T-cell (primary cell): ENCODE measurements at places on chromosomes 12 and 14.

DNA sequence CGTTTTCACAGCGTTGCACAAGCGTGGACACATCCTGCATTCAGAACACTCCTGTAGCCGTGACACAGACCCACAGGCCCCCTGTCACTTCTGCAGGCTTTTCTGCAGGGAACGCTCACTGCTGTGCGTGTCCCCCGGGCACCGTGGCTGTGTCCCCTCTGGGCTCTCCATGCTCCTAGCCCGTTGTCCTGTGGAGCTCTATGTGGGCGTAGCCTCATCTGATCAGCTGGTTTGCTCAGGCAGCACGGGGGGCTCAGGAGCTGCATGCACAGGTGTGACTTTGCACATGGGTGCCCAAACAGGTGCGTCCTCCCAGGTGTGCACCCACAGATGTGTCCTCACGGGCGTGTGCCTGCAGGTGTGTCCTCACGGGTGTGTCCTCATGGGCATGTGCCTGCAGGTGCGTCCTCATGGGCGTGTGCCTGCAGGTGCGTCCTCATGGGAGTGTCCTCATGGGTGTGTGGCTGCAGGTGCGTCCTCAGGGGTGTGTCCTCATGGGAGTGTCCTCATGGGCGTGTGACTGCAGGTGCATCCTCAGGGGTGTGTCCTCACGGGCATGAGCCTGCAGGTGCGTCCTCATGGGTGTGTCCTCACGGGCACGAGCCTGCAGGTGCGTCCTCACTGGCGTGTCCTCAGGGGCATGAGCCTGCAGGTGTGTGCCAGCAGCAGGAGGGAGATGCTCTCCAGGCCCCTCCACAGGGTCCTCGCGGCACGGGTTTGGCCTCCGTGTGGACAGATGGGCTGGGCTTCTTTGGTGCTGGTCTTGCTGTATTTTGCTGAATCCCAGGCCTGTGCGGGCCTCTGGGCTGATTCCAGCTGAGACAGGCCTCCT is 17.5 kb downstream of the MTA1 start:
- DNase-seq: no peak

GRCh38 chr12:109222062-109222461 is 87.0 kb downstream of the FOXN4 start:
- no peak for DNase-seq

DNA sequence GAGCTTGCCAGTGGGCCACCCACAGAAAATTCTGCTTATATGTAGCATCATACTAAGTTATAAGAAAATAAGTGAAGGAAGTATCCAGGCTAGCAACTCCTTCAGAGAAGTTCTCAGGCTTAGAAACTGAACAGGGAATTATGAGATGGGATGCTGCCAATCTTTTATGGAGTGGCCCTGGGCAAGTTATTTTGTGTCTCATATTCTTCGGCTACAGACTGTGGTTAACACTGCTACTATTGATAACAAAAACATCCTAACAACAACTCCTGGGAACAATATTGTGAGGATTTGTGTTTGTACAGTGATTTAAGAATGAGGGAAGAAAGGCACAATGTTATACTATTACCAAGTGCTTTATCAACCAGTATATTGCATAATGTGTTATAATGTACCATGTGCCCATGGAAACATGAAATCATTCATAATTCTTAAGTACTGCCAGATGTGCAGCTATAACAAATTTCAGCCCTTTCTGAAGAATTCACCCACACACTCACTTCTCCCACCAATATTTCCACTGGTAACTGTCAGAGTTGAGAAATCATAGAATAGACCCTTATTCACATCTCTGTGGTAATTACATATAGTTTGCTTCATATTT is 113.3 kb upstream of the SOX5 start:
- DNase-seq: no peak

DNA sequence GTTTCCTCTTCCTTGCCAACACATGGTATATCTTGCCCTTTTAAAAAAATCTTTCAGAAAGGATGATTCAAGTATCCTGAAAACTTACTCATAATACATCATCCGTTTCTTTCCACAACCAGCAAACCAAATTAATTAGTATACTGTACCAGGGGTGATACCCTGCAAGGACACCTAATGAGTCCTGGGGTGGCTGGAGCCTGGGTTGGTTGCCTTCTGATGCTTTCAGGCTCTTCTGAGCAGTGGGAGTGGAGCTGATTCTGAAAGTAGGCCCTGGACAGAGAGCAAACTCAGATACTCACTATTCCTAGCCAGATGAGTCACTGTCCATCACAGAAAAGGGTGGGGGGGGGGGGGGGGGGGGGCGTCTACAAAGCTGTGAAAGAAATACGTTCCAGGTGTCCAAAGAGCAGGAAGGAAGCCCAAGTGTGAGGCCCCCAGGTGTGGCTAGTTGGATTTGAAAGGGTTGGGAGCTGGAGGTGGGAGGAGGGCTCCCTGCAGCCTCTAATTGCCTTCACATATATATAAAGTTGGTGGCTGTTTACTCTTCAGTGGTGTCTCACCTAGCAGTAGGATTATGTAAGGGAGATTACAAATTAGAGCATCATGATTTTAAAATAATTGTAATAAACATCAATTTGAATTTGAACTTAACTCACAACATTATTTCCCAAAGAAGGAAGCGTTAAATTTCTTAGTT is 36.5 kb downstream of the FBXO33 start:
- DNase-seq: no peak

GRCh38 chr12:39427360-39427808 is 15.5 kb downstream of the KIF21A start:
- DNase-seq: no peak

- DNase-seq: no peak
These were observed 753.3 kb downstream of the SLC6A15 start for GRCh38 chr12:84159260-84159659.

DNA sequence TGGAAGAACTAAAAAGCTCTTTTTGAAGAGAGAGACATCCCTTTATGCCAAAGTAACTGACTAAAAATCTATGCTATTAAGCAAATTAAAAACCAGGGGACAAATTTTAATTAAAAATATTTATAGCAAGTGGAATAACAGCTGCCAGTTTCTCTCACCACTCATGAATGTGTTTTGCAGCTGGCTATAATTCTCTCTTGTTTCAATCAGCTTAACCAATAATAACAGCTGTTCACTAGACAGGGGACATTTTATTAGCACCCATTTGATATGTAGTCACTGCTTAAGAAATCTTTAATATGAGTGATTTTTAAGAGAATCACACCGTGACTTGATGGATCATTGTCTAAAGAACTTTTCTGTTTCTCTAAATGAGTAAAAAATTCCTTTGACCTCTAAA is 34.2 kb upstream of the KRR1 start:
- DNase-seq: no peak

- DNase-seq: no peak
These were observed 40.3 kb downstream of the SUSD6 start for GRCh38 chr14:69651664-69652063.

- peak; percentile 4 for DNase-seq
These were observed 76.8 kb downstream of the HSD17B6 start for GRCh38 chr12:56839915-56840325.

DNA sequence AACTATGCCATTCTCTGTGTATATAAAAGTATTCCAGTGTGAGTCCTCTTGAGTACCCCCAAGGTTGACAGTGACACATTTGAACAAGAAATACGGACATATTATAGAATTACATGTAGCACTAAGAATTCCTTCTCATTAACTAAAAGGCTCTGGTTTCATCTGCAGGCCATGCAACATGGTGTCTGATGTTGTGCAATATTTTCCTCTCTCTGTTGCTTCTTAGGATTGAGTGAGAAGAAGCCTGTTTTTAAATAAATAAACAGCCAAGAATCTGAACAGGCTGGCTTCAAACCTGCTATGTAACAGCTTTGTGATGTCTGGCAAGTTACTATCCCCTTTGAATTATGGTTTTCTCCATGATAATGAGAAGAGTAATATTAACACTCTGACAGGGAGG is 22.2 kb upstream of the CCER1 start:
- DNase-seq: no peak

DNA sequence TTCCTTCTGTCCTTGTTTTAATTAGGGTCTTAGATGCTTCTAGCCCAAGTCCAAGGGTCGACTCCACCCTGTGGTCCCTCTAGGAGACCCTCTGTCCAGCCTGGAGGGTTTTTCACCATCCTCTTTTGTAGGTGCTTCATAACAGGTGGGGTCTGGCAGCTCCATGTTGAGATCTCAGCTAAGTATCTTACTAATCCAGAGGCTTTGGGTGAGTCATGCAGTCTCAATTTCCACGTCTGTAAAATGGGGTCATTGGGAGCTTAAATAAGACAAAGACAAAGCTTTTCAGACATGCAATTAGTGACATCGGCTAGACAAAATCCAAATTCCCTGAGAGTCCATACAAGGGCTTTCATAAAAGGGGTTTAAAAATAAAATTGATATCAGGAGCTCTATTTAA is 3.2 kb downstream of the HSPB8 start:
- no peak for DNase-seq

GRCh38 chr14:51096870-51097269 is 2.0 kb upstream of the TRIM9 start:
- DNase-seq: no peak

- DNase-seq: no peak
These were observed 24.7 kb upstream of the C14orf180 start for GRCh38 chr14:104554608-104555429.

GRCh38 chr12:112107306-112108201 is 1.0 kb downstream of the NAA25 start:
- DNase-seq: no peak

- no peak for DNase-seq
These were observed 744.3 kb downstream of the DIO2 start for GRCh38 chr14:79466938-79467527.

- no peak for DNase-seq
These were observed 6.0 kb upstream of the SLC24A4 start for GRCh38 chr14:92316937-92317336.

GRCh38 chr12:59649203-59649602 is 53.4 kb downstream of the SLC16A7 start:
- DNase-seq: no peak

- no peak for DNase-seq
These were observed 22.0 kb downstream of the GPR65 start for GRCh38 chr14:88026890-88027289.

DNA sequence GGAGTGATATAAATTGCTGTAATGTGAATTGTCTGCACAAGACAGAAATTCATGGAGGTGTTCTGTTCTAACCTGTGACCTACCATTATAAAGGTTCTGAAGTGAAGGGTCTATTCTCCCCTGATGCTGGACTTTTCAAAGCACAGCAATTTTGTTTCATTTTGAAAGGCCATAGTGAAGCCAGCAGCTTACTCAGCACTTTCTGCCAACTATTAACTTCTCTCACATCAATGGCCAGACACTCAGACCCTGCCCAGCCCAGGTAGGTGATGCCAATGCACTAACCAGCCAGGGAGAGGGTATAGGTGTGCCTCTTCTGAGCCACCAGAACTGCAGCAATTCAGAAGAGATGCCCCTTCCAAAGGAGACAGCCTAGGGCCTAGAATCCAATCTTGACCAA is 43.9 kb downstream of the SLC15A4 start:
- DNase-seq: no peak

GRCh38 chr12:75713434-75713833 is 202.0 kb upstream of the KRR1 start:
- no peak for DNase-seq

DNA sequence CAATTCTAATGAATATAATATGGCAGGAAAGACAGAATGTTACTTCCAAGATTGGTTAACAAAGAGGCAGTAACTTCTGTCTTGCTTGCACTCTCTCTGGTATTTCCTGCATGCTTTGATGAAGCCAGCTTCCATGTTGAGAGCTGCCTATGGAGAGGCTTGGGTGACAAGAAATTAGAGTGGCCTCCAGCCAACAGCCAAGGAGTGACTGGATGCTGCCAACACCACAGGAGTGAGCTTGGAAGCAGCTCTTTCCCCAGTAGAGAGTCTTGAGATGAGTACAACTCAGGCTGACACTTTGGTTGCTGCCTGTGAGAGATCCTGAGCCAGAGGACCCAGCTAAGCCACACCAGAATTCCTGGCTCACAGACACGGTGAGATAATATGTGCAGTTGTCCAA is 183.1 kb downstream of the RMST start:
- no peak for DNase-seq

DNA sequence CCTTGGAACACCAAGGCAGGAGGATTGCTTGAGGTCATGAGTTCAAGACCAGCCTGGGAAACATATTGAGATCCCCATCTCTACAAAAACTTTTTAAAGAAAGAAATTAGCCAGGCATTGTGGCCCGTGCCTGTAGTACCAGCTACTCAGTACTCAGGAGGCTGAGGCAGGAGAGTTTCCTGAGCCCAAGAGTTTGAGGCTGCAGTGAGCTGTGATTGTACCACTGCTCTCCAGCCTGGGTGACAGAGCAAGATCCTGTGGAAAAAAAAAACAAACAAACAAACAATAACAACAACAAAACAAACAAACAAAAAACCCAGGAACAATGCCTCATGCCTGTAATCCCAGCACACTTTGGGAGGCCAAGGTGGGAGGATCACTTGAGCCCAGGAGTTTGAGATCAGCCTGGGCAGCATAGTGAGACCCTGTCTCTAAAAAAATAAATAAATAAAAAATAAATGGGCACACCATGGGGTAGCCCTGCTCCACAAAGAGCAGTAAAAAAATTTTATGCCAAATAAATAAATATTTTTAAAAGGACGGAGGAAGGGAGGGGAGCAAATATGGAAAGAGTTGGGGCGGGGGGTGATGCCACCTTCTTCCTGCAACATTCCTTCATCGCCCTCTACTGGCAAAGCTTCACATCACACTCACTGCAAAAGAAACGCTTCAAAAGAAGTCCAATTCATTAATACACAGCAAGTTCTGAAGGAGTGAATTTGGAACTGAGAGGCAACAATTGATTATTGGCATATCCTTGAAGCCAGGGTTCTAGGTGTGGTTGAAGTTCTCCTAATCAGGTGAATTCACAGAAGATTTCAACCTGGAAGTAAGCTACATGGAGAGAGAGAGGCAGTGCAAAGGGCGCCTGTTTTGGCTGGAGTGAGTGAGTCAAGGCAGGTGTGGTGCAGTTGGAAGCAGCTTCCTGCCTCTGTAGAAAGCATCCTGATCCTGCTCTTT is 8.8 kb upstream of the GNPTAB start:
- peak; percentile 87 for DNase-seq

DNA sequence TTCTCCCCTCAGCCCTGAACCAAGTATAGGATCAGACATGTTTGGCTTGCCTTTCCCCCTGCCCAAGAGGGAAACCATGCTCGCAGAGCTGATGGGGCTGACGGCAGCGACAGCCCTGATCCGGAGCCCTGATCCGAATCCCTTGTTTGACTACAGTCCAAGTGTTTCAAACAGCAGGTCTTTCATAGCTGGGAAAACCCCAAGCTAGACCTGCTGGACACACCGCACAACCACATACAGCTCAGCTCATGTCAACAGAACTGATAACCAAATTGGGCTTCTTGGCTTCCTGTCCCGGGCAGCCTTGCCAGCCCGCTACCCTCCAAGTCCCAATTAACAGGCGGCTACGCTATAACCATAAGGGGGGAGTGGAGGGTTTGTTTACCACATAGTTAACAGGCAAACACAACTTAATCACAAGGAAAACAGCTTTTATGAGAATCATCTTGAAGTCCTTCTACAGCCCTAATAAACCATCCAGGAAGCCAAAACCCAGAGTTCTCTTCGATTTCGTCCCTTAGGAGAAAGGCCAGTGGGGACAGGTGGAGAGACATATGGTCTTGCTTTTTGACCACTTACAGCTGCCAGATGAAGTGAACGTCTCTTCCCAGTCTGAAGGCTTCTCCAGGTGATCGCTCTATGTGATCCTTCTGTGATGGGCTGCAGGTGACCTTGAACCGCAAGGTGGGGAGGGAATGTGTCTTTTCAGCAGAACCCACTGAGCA is 64.5 kb upstream of the MANSC4 start:
- no peak for DNase-seq

GRCh38 chr14:21275261-21275858 is 4.5 kb upstream of the RPGRIP1 start:
- no peak for DNase-seq
